ENCODE measurements at places on chromosomes 1 and 21.

DNA sequence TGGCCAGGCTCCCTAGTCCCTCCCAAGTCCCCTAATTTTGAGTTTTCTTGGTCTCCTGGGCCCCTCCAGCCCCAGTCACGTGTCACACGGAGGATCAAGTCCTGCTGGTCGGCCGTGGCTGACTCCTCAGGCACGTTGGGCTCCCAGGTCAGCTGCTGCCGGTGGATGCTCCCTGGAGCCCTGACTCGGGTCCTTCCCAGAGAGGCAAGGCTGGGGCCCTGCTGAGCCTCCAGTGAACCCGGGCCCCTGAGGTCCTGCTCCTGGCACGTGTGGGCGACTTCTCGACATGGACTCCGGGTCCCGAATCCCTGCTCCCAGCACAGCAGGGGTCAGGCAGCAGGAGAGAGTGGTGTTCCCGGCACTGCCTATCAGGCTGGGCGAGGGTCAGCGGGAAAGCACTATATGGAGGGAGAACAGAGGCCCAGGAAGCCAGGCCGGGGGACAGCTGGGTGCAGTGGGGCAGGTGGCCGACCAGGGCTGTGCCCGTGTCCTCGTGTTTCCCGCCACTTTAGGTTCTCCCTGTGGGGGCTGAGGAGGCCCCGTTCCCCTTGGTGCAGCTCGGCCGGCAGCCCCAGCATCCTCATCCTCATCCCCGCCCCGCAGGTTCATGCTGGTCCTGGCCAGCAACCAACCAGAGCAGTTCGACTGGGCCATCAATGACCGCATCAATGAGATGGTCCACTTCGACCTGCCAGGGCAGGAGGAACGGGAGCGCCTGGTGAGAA is 13.2 kb downstream of the TMEM240 start:
- DNase-seq = no peak

DNA sequence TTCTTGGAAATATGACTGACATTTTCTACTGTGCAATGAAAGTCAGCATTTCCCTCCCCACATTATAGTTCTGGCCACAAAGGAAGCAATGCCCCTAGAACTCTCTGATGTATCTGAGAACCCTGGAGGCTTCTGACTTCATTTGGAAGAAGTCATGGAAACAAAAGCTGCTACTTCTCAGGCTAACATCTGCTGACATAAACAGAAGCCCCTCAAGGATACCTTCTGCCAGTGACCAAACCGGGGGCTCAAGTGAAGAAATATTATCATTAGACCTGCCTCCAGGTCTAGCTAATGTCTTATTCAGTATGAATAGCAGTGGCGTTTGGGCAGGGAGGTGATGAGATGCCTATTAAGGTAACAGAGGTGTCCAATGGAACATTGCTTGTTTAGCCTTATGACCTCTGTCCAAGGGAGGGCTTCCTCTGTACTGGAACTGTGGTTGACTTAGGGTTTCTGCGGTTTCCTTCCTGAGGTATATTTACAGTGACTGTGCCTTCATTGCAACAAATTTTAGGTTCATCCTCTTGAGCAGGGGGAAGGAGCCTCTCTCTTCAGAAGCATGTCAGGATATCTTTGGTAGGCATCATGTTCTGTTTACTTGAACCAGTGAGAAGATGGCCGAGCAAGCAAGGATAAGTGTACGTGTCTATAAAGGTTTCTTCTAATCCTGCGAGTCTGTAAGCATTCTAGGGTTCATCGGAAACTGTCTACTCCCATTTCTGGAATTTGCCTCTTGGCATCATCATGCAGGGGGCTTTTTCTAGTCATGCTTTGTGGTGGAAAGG is 161.7 kb downstream of the PBX1 start:
- DNase-seq = no peak

DNA sequence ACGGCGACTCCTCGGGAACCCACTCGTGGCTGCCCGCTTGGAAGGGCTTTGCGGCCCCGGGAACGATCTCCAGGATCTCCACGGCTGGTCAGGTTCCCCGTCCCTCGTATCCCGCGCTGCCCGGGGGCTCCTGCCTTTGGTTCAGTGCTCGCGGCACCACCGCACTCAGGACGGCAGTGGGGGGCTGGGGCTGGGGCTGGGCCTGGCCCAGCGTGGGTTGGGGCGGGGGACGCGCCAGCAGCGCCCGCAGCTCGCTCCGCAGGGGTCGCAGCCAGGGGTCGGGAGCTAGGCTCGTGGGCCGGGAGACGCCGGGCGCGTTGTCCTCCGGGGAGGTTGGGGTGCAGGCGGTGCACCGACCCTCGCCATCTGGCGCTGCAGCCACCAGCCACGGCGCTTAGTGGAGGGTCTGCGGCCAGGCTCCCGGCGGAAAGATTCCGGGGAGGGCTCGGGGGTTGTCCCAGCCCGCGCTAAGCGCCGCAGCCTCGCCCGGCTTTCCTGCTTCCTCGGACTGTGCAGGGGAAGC is 8.9 kb downstream of the SIM2 start:
- no peak for DNase-seq

- peak; percentile 32 for DNase-seq
These were observed 50.1 kb downstream of the COL18A1 start for GRCh38 chr21:45454926-45455673.

DNA sequence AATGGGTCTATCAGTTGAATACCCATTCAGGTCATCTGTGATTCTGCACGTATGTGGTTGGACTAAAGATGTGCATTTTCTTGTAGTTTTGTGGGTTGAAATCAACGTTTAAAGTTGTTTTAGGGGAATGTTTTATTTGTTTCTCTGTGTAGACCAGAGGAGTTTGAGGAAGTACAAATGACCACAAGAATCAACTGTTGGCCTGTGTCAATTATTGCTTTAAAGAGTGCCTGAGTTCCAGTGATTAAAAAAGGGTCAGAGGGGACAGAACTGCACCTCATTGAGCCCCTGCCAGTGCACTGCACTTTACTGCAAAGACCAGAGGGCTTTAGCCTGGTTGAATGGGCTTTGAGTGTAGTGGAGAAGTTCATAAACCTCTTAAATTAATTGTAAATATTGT is 190.3 kb downstream of the VPS13D start:
- DNase-seq = no peak

DNA sequence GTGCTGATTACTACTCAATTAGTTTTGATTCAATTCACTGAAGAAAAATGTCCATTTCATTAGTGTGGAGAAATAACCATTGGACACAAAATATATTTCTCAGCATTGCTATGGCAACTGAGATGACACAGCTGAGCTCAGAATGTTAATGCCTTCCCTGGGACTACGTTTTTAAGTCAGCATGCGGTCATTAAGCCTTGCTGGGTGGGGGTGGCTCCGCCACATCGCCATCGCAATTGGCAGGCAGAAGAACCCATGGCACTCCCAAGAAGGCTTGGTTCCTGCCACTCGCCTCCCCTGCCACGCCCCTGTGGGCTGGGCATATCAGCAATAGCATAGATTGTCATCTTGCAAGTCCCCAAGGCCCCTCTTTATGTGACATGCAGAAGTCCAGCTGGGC is 256.7 kb upstream of the CAMK1G start:
- no peak for DNase-seq

DNA sequence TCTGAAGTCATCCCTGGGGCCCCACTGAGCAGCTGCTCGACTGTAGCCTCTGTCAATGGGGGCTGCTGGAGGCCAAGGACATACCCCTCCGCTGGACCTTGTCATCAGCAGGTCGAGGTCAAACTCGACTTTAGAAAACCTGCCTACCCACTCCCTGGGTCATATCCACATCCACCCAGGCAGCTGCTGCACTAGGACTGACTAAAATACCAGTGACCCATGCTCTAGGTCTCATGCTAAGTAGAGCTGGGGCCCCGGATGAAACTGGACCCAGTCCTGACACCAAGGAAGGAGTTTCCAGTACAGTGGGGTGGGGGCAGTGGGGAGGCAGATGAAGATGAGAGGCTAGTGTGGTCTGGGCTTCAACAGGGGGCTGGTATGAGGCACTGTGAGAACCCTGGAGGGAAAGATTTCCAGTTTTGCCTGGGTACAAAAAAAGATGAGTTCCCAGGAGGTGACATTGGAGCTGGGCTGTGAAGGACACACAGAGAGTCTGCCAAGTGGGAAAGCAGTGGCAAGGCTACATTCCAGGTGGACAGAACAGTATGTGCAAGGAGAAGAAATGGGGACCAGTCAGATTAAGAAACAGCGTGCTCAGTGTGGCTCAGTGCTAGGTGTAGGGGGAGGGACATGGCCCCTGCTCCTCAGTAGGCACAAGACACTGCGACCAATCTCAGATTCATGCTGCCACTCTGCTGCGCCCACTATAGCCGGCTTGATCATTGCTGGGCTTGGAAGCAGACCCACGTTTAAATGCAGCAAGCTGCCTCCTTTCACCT is 12.4 kb downstream of the SLC2A1 start:
- DNase-seq = no peak

DNA sequence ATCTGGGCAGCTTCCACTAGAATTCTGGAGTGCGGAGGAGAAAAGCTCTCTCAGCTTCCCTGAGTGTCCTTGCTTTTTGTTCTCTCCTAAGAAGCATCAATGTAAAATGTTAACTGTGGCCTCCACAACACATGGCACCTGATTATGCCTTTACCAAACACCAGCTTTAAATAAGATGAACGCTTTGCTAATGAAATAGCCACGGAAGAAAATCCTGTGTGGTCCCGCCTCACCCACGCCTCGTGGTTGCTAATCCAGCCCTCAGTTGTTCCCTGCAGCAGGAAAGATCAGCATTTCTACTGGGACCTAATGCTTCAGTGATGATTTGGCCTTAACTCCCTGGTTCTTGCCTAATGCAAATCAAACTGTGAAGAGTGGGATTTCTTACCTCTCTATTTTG is 1.8 kb upstream of the ERG start:
- no peak for DNase-seq

- no peak for DNase-seq
These were observed 46.3 kb downstream of the IER5 start for GRCh38 chr1:181134543-181135436.

- no peak for DNase-seq
These were observed 70.9 kb downstream of the SDC3 start for GRCh38 chr1:30837653-30838052.

DNA sequence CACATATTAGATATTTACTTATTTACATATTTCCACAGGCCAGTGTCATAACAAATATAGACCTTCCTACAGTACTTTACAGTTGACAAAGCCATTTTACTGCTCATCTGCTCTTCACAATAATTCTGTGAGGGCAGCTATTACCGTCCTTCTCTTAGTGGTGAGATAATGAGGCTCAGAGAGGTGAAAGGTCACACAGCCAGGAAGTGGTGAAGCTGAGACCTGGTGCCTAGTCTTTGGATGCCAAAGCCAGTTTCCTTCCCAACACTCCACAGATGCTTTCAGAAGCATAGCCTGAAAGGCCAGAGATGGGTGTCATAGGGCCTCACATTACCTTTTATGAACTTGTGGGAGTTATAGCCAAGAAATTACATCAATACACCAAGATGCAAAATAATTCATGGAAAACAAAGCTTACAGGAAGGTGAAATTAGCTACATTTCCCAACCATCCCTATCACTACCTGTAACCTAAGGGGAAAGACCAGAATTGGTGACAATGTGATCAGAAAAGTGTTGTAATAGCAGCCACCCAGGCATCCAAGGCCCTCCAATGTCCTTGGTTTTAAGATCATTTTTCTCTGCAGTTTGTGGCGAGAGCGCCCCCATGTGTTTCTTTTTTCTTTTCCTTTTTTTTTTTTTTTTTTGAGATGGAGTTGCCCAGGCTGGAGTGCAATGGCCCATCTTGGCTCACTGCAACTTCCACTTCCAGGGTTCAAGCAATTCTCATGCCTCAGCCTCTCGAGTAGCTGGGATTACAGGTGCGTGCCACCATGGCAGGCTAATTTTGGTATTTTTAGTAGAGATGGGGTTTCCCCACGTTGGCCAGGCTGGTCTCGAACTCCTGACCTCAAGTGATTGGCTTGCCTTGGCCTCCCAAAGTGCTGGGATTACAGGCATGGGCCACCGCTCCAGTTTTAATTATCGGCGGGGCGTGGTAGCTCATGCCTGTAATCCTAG is 26.5 kb upstream of the RPL11 start:
- no peak for DNase-seq

DNA sequence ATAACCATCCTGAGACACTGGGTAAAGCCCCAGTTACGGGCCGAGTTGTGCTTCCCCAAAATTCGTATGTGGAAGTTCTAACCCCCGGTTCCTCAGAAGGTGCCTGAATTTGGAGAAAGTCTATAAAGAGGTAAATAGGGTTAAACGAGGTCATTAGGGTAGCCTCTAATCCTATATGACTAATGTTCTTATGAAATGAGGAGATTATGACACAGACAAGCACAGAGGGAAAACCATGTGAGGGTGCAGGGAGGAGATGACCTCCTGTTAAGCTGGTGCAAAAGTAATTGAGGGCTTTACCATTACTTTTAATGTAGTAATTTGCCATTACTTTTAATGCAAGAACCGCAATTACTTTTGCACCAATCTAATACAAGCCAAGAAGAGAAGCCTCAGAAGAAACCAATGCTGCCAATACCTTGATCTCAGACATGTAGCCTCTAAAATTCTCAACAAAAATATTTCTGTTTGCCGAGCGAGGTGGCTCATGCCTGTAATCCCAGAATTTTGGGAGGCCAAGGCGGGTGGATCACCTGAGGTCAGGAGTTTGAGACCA is 260.8 kb downstream of the GPATCH2 start:
- DNase-seq = no peak

DNA sequence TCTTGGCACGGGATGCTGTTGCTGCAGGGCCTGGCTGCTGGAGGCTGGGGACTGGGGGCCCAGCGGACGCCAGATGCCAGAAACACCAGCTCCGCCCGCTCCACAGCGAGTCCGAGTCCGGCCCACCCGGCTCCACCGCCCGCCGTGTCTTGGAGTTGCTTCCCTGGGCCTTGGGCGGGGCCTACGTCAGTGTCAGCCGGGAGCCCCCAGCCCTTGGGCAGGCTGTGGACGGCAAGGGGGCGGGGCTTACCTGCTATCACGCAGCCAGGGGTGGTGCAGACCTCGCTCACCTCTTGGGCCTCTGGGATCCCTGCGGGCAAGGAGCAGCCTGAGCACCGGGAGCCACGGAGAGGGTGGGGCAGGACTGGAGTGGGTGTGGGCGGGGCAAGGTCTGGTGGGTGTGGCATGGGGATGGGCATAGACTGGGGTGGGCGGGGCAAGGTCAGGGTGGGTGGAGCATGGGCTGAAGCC is 21.8 kb downstream of the MMEL1 start:
- no peak for DNase-seq

DNA sequence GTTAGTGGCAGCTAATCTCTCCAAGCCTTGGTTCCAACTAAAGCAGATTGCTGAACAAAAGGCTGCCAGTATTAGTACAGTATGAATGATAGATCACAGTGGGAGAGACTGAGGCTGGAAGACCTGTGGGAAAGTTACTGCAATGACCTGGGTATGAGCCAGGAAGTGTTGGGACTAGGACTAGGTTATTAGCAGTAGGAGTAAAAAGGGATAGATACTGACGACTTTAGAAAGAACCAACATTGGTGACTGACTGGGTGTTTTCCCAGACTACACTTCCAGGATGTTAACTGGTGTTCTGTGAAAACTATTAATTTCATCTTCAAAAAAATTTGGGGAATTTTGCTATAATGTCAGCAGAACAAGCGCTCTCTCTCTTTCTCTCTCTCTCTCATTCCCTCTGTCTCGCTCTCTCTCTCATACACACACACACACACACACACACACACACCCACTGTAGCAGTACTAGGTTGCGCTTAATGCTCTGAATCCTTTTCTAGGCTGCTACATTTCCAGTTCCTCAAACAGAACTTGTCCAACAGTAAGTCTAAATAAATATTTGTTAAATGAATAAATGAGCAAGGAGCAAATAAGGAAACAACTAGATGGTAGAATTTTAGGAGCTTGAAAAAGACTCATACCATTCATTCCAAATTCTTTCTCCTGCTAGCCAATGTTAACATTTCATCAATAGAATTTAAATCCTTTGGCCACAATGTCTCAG is 47.6 kb upstream of the RGS8 start:
- no peak for DNase-seq
